CD4-positive, alpha-beta T cell treated with Interleukin-15 for 4 hours (primary cell): ENCODE measurements at places on chromosomes 4 and X.

GRCh38 chrX:147405764-147406163 lies 506.0 kb upstream of the FMR1 start:
- DNase-seq: no peak

DNA sequence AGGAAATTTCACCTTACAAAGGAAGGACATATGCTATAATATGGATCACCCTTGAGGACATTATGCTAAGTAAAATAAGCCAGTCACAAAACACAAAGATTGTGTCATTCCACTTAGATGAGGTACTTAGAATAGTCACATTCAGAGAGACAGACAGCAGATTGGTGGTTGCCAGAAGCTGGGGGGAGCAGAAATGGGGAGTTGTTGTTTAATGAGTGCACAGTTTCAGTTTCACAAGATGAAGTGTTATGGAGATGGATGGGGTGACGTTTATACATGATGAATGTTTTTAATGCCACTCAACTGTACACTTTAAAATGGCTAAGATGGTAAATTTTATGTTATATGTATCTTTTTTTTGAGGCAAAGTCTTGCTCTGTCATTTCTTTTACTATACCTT lies 14.8 kb upstream of the SPON2 start:
- DNase-seq: peak; percentile 64

DNA sequence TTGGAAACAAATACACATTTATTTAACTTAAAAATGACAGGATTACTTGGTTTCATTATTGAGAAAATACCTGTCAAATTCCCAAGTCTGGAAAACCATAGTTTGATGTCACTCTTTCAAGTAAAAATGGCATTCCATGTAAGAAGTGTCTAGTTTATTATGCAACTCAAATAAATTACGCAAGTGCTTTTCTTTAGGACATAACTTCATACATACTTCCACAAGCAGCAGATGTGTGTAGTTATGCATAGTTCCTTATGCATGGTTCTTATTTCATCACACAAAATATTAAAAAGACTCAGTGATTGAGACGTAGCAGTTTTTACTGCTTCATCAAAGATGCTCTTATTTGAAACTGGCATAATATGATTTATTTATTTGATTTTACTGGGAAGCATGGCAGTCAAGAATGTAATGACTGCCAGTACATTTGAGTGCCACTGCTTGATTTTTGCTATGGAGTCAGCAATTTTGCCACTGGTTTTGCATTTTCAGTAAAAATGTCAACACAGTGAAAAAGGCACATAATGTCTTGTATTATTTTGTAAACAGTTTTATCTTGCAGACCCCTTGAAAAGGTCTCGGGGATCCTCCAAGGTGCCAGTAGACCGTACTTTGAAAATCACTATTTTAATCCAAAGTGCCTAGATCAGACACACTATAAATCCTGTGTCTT lies 62.1 kb downstream of the CLCN3 start:
- no peak for DNase-seq

DNA sequence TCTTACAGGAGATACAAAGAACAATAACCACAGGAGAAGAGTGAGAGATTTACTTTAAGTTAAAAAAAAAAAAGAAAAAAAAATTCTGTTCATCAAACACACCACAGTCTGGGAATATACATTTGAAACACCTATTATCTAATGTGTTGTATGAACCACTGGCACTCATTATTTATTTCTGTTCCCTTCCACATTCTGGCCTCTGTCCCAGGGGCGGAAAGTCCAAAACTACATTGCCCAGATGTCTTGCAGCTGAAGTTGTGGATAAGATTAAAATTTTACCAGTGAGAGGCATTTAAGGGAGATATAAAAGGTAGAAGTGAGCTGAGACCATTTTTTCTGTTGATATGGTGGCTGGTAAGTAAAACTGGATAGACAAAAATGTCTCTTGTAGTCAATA lies 56.2 kb downstream of the SCLT1 start:
- no peak for DNase-seq

DNA sequence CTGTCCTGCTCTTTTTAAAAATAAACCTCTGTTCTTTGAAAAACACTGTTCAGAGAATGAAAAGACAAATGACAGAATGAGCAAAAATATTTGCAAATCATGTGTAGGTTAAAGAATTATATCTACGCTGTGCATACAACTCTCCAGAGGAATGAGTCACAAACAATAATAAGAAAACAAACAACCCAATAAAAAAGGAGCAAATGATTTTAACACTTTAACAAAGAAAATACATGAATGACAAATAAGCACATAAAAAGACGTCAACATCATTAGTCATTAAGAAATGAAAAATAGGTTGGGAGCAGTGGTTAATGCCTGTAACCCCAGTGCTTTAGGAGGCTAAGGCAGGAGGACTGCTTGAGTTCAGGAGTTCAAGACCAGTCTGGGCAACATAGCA lies 21.1 kb upstream of the LRCH2 start:
- DNase-seq: no peak

GRCh38 chr4:164343472-164343976 lies 410.4 kb upstream of the SMIM31 start:
- DNase-seq: no peak

DNA sequence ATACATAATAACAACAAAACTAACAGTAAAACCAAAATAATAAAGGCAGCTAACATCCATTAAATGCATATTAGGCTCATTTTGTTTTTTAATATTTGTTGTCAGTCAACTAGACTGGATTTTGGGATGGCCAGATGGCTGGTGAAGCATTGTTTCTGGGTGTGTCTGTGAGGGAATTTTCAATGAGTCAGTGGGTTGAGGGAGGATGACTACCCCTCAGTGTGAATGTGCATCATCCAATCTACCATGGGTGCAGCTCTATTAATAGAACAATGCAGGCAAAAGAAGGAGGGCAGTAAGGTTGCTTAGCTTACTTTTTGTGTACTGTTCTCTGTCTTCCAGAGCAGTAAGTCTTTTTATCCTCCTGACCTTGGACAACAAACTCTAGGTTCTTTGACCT lies 484.2 kb upstream of the HS3ST1 start:
- no peak for DNase-seq

- no peak for DNase-seq
Measured at GRCh38 chr4:123312951-123313592, 83.5 kb upstream of the SPRY1 start.

GRCh38 chr4:85127653-85128052 lies 161.2 kb upstream of the WDFY3 start:
- no peak for DNase-seq

- DNase-seq: no peak
Measured at GRCh38 chr4:85733798-85734197, 258.8 kb downstream of the ARHGAP24 start.

DNA sequence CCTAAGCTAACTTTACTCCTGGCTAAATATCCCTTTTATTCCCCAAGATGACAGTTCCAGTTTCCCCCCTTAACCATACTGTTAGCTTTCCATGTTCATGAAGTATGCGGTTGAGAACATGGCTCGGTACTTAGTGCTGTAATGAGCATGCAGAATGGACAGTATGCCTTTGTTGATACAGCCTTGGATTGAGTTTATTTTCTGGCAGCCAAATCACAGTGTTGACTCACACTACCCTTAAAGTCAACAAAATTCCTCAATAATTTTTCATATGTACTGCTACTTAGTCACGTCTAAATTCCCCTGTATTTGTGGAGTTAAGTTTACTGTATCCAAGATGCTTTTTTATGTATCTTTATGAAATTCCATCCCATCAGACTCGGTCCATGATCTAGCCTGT lies 1.4 kb upstream of the VEGFC start:
- DNase-seq: no peak

DNA sequence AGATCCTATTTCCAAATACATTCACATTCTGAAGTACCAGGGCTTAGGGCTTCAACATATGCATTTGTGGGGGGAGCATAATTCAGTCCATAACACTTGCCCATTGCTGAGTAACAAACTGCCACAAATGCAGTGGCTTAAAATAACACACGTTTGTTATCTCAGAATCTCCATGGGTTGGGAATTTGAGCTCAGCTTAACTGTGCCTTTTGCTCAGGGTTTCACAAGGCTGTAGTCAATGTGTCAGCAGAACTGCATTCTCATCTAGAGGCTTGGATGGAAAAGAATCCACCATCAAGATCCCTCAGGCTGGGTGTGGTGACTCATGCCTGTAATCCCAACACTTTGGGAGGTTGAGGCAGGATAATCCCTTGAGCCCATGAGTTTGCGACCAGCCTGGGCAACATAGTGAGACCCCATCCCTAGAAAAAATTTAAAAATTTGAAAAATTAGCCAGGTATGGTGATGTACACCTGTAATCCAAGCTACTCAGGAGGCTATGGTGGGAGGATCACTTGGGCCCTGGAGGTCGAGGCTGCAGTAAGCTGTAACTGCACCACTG lies 25.8 kb upstream of the TBL1X start:
- no peak for DNase-seq

GRCh38 chr4:98055800-98056501 lies 87.3 kb downstream of the STPG2 start:
- no peak for DNase-seq

GRCh38 chr4:93605163-93605562 lies 223.4 kb upstream of the ATOH1 start:
- DNase-seq: no peak

DNA sequence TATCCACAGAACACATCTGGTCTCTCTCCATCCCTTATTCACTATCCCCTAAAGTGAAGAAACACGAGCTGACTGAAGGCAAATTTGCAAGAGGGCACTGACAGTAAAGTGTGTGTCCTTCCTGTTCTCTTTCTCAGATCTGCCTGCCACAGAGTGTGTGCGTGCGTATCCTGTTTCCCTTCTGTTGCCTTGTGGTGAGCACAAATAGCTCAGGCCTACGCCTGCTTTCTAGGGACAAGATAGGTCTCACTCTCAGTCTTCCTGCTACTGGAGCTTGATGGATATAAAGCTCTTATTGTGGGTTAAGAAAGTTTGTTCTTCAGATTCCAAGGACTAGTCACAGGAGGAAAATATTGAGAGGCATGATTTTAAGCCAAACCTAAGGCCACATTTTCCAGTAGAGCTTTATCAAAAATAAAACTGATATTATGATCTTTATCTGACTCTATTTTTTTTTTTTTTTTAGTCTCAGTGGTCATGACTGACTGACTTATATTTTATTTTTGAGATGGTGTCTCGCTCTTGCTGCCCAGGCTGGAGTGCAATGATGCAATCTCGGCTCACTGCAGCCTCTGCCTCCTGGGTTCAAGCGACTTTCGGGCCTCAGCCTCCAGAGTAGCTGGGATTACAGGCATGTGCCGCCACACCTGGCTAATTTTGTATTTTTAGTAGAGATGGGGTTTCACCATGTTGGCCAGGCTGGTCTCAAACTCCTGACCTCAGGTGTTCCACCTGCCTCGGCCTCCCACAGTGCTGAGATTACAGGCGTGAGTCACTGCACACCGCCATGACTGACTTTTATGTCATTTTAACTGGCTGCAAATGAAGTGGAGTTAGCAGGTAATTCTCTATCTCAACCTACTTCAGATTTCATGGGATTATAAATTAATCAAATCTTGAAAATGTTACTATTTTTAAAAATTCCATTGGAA lies 140.3 kb upstream of the SH3RF1 start:
- DNase-seq: peak; percentile 45

GRCh38 chr4:74217365-74217764 lies 59.4 kb downstream of the MTHFD2L start:
- no peak for DNase-seq

DNA sequence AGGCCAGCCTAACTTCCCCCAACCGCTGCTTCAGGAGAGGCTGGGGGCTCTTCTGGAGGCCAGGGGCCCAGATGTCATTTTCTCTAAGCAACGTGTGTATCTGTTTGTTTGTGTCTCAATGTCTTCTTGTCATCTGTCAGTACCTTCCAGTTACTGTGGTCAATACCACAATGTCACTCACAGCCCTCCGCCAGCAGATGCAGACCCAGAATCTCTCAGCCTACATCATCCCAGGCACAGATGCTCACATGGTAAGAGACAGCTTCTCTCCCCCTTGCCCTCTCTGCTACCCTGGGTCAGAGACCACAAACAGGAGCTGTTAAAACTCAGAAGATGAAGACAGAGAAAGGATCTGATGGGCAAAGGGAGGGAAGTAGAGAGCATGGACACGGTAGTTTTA lies 5.0 kb downstream of the XPNPEP2 start:
- DNase-seq: no peak

GRCh38 chr4:24482871-24483270 lies 101.5 kb downstream of the DHX15 start:
- DNase-seq: no peak

DNA sequence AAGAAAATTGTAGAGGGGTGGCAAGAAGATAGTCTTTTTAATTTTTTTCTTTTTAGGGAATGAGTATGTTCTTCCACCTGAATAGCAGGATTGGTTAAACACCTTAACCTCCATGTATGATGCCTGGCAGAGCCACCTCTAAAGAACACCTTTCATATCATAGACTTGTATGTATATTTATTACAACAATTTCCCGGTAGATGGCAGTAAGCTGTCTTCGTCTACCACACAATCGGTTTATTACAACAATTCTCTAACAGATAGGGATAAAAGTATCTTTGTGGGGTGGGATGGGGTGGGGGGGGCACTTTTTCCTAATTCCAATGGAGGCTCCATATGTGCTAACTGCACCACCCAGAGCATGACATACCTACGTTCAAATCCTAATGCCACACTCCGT lies 255.5 kb downstream of the LDB2 start:
- DNase-seq: no peak

DNA sequence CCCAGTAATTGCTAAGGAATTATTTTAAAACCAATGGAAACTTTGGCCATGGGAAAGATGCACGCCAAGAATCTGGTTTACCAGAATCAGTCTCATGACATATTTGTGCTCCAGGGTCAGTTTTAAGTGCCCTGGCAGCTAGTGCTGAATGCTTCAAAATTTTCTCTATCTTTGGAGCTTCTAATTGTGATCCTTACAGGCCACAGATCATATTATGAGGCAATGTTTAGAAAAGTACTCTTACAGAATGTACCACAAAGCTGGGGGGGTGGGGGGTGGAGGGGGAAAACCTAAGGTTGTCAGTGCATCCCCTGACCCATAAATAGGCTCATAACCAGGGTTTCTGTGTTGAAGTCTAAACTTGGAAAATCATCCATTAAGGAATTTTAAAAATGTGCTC lies 514.5 kb downstream of the INPP4B start:
- no peak for DNase-seq

- DNase-seq: no peak
Measured at GRCh38 chr4:106691749-106692148, 323.2 kb upstream of the GIMD1 start.

DNA sequence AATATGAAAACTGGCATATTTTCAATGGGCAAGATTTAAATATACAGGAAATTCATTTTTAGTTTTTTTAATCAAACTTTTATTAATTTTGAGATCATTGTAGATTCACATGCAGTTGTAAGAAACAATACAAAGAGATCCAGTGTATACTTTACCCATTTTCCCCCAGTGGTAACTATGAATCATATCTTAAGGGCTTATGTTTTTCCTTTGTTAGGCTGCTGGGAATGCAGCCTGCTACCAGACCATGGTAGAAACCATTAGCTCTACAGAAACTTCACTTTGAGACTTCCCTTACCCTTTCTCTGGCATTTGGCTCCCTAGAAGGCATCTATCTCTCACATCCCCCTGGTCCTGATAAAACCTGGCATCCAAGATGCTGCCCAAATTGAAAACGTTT lies 147.6 kb upstream of the EOLA2 start:
- no peak for DNase-seq
